ENCODE measurements at places on chromosomes 16 and 17. TPM values are rescaled to one million over a fixed set of nuclear protein-coding genes. Genes with fewer than 3 reads are reported as not detected.

Gene PABPN1L
- total RNA-seq = not detected

Gene KRT40
- not detected for total RNA-seq

Gene ACSF3
- 21.8 TPM for total RNA-seq

DNA sequence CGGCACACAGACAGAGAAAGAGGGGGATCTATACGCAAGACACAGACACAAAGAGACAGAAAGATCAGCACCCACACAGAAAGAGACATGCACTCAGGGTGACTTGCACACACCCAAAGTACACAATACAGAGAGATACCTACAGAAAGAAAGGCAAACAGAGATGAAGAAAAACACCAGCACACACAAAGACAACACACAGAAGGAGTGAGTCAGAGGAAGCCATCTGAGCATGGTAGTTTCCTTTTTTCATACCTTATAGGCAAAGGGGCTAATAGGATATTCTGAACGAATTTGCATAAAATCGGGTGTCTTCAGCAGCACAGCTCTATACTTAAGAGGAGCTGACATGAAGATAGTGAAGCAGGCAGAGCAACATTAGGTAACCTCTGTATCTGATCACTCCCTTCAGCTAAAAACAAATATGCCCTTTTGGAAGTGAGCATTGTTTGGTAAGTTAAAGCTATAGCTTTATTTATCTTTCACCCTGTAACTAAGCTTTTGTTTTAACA is 198.6 kb downstream of the AATF start:
- DNase-seq = no peak

DNA sequence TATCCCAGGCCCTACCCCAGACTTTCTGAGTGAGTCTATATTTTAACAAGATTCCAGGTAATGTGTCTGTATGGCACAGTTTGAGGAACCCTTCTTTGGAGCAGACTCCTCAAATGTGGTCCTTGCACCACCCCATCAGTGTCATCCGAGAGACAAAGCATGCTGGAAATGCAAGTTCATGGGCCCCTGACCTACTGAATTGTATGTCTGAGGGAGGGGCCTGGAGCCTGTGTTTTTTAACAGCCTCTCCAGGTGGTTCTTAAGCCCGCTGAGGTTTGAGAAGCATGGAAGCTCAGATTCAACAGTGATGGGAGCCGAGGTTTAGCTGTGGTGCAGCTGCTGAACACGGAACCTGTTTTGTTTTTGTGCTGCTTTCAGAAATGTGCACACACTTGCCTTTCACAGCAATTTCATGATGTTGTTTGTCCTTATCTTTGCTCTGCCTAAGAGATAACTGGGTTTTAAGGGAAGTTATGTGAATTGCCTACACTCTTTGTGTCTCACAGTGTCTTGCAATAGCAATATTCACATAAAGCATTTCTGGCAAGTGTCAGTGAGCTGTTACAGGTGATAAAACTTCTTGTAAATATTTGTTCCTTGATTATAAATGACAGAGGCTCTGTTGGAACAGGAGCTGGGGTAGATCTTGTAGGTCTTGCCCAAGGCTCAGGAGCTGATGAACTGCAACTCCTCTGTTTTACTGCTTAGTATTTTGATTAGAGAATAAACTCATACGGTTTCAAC is 32.0 kb upstream of the IL34 start:
- DNase-seq = no peak

GRCh38 chr17:74520016-74520434 is 11.2 kb downstream of the CD300LB start:
- DNase-seq = no peak

DNA sequence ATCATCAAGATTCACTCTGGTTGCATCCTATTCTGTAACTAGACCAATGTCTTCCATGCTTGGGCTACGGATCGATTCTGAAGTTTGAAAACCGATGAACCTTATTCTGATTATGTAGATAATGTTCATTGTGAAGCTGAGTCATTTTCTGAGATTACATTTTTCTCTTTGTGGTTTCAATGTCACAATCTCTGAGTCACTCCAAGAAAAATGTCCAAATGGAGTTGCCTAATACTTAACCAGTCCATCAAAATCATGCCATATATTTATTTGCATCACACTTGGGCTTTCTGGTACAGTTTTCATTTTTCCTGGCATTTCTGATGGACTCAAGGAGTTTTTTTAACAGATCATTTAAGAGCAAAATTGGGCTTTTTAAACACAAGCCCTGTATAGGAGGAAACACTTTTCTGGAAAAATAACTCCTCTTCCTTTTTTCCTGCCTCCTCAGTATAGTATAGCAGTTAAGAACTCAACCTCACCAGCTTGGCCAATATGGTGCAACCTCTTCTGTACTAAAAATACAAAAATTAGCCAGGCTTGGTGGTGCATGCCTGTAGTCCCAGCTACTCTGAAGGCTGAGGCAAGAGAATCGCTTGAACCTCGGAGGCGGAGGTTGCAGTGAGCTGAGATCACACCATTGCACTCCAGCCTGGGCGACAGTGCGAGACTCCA is 17.5 kb downstream of the CACNG3 start:
- no peak for DNase-seq

- DNase-seq = no peak
These were observed 5.1 kb downstream of the CD300E start for GRCh38 chr17:74618451-74618850.

- DNase-seq = no peak
These were observed 1.9 kb downstream of the GNA13 start for GRCh38 chr17:65054602-65055001.

- no peak for DNase-seq
These were observed 14.4 kb downstream of the ADAM11 start for GRCh38 chr17:44773140-44773539.
